ENCODE measurements at places on chromosomes 12 and 14.

DNA sequence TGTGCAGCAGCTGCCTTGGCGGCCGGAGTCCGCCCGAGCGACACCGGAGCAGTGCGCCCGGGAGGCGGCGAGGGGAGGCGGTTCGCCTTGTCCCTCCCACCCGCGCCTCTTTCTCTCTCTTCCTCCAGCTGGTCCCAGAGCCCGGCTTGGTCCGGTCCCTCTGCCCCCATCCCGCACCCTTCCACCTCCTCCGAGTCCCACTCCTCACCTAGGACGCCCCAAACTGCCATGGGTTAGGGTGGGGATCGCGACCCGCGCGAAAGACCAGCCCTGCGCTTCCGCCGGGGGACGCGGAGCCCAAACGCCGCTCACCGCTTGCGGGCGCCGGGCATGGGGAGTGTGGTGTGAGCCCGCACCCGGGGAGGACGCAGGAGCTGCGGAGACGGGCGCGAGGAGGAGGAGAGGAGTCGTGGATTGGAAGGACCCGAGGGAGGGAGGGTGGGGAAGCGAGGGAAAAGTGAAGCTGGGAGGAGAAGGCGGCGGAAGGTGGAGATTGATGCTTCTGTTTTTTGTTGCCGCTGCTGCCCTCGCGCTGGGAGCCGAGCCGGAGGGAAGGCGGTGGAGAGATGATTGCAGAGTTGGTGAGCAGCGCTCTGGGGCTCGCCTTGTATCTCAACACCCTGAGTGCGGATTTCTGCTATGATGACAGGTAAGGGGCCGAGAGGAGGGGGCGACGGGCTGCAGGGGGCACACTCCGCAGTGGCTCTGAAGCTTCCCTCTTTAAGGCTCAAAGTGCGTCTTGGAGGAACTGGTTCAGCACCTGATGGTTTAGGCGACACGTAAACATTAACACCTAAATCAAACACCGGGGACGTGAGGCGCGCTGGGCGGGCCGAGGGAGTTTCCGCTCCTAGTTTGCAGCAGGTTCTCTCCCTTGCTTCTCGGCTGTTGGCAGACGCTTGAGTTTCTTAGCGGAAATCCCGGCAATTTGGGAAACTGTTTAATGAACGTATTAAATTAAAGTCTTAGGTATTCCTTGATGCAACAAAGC lies 610 bp downstream of the TMTC2 start:
- DNase-seq, result peak; percentile 60

- DNase-seq, result no peak
These were observed 19.9 kb downstream of the CDKN1B start for GRCh38 chr12:12736759-12737676.

DNA sequence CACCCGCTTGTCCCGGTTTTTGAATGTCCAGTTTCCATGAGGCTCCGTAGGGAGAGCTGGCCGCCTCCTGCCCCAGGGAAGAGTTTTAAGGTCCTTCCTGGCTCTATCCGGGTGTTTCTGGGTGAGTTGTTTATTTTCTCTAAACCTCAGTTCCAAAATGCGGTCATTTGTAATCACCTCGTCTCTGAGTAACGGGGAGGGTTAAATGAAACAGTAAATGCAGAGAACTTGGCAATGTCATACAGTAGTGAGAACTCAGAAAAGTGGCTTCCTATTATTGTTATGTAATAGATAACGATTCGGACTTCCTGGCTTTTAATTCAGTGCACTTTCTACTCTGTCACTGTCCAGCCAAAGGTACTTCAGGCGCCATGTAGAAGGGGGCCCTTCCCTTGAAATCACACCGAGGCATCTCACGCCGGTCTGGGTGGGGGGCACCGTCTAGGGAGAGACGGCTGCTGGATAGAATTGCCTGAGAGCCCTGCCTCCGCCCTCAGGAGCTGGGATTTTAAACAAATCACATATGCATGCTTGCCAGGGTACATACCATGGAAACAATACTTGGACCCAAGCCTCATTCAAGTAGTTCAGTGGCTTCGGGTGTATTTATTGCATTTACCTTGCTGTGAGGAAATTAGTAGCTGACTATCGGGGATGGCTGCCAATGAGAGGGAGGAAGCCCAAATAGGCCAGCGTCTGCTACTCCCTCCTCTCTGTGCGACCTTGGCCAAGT lies 26.4 kb downstream of the NOS1 start:
- DNase-seq, result no peak

DNA sequence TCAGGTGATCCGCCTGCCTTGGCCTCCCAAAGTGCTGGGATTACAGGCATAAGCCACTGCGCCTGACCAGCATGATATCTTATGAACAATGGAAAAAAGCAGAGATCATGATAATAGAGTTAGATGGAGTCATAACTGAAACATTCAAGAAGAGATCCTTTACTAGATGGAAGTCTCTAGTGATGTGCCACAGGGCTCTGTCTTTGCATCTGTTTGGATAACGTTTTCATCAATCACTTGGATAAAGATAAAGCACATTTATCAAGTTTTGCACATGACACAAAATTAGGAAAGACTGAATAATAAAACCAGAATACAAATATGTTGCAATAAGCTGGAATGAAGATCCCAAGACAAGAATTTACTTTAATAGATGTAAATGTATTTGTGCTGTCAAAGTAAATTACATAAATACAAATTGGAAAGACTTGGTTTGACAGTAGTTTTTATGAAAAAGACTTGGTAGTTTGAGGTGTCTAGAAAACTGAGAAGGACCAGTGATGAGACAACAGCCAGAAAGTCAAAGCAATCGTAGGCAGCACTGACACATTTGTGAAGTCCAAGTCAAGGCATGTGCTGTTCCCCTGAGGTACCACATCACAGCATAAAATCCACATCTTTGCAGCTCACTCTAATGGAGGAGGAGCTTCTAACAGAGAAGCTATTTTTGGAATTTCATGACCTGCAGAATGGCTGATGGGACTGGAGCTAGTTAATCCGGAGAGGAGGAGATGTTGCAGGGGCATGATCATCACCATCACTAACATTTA lies 28.5 kb downstream of the GPRC5A start:
- no peak for DNase-seq

GRCh38 chr14:34204774-34205173 lies 253.9 kb upstream of the EGLN3 start:
- no peak for DNase-seq

DNA sequence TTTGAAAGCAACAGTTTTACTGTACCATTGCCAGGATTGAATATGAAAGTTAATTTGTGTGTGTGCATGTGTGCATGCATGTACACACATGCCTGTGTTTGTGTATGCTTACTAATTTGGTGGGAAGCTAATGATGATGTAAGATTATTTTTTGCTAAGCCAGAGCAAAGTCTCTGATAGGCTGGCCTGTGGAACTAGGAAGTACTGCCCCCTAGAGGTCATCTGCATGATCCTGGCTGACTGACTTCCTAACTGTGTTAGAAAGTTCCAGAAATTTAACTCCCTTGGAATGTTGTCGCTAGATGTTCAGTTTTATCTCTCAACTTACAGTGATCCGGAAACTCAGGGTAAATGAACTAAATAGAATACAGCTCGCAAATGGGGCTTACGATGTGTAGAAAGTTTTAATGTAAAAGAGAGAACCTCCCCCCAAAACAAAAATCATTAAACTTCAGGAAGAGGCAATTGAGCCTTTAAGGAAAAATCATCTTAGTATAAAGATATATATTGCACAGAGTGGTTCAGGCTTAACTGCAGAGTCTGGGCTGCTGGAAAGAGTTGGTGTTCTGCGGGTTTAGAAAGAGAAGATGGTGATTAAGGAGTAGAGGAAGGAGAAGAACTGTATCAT lies 34.3 kb upstream of the SLC38A1 start:
- DNase-seq, result peak; percentile 34

- DNase-seq, result no peak
These were observed 14.7 kb downstream of the SUSD6 start for GRCh38 chr14:69626132-69626500.

DNA sequence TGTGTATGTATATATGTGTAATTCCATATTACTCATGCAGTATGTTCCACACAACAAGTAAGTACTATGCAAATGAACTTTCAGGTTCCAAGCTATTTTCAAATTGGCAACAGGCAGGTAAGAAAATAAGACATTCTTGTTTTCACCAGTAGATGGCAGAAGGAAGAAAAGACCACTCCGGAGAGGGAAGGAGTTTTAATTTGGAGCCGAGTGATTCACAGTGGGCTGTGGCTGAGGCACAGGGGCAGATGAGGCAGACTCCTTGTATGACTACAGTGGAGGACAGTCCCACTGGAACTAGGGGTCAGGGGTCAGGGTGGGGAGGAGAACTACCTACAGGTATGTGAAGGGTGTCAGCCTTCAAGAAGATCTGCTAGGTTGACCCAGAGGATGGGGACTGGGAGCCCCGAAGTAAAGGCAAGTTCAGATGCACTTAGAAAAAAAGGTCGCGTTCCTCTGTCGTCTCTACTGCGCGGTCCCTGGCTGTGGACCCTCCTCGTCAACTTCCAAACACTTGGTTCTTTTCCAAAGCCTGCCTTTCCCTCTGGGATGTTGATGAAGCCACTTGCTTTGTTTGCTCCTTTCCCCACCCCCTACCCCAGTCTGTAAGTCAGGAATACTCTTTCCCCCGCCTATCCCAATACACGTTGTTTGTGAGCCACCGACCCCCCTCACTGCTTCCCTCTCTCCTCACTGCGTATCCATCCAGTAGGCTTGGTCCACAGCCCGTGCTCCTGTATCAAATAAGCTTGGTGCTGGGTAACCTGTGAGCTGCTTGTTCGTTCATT lies 24.1 kb downstream of the DDX47 start:
- peak; percentile 29 for DNase-seq

GRCh38 chr14:30138567-30138966 lies 210.9 kb upstream of the PRKD1 start:
- DNase-seq, result no peak

GRCh38 chr12:59386236-59386635 lies 209.6 kb upstream of the SLC16A7 start:
- no peak for DNase-seq

DNA sequence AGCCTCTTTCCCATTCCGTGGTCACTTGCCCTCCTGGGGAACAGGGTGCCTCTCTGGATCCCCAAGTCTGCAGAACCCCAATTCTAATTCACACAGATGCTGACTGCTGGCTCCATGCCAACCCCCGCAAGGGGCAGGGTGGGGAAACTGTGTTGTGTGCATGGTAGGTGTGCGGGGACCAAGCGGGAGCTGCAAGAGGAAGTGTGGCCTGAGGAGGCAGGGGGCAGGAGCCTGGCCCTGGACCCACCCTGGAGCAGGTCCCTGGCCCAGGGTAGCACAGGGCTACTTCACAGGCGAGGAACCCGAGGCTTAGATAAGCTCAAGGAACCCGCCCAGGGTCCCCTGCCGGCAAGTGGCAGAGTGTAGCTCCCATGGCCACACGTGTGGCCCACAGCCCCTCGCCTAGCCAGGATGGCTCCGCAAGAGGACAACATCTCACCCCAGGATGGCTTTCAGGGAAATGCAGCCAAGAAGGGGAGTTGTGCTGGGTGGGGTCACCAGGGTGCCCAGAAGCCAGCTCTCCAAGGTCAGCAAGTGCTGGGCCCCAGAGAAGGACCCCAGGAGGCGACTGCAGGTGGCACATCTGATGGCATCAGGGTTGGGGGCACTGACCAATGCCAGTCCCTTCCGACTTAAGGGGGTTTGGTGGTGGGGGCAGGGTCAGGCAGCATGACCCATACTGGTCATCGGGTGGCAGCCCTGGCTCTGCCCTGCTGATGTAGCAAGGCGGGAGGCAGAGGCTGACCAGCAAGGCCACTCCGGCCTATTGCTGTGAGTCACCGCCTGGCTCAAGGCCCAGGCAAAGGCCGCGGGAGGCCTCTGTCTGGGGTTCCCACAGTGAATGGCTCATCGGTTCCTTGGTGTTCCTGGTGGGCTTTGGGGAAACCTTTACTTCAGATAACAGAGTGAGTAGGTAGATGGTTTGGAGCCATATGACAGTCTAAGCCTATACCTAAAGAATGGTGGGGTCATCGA lies 37.3 kb upstream of the EML1 start:
- DNase-seq, result no peak

DNA sequence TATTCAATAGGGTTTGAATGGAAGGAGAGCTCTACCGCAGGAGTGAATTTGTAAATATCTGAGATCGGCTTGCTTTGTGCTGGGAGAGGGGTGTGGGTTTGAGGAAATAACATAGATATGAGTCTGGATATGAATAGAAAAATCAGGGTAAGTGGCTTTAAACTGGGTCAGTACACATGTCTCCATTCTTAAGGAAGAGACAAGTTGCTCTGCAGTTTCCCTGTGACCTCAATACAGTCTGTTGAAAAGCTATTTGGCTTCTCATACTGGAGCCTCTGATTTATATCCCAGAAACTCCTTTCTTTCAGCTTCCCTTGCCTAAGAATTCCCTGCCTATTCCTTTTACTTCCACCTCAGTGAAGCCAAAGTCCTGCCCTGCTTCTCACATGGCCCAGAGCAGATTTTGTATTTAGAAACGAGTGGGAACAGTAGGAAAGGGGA lies 153.5 kb upstream of the ATF7IP start:
- DNase-seq, result no peak

DNA sequence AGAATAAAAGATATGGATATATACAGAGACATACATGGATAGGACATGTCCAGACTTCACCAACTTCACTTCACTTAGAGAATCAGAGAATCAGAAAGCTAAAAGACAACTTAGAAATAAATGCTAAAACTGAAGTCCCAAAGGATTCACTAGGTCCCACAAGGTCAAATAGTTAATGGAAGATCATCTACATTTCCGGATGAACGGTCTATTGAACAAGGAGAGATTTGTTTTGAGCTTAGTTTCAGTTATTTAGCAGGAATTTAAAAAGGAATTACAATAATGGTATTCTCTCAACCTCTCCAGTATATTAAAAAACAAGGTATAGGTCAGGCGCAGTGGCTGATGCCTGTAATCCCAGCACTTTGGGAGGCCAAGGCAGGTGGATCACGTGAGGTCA lies 187.0 kb downstream of the MED13L start:
- no peak for DNase-seq

DNA sequence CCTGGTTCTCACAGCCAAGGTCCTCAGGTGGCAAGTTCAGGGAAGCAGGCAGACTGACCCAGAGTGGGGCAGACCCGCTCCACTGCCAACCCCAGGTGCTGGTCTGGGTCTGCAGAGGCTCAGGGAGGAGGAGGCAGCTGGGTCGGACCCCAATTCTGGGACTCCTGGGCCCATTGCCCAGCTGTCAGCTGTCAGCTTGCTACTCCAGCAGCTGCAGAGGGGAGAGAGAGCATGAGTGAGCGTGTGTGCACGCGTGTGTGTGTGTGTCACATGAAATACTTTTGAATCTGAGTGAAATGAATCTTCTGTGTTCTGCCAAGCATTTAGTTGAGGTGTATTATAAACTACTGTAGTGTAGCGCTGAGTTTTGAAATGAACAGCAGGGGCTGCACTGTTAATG lies 30.8 kb downstream of the XRCC3 start:
- no peak for DNase-seq

DNA sequence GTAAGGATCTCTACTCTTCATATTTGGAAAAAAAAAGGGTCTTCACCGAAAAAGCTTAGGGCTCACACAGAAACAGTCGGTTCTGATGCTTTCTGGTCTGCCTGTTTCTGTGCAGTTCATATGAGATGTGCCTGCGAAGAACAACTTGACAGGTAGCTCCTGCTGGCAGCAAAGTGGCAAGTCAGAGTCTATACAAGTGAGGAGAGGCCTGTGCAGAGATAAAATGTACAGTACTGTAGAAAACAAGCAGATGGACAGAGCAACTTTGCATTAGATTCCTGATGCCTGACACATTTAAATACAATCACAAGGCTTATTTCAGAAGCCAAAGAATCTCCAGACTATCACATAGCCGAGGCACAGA lies 936.0 kb downstream of the DIO2 start:
- DNase-seq, result no peak

GRCh38 chr14:101442451-101442850 lies 118.8 kb upstream of the DIO3 start:
- no peak for DNase-seq

GRCh38 chr14:65002586-65003210 lies 16.0 kb downstream of the FNTB start:
- DNase-seq, result no peak

All from NCI-H524 (cell line).